ENCODE measurements at places on chromosomes 1 and 21.

DNA sequence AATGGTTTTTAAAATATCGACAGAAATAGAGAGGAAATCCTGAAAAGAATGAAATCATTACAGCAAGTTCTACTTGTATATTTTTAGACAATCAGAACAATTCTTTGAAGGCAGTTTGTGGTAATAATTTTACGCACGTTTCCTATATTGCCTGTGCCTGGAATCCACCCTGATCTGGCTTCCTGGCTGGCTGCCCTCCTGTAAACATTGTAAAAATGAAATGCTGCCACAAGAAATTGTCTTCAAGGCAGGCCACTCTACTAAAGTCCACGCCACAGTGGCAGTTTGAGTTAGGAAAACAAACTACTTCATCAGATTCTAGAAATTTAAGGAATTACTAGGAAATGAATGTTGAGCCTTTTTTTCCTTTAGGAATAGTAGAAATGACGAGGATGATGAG, 454.5 kb upstream of the NR5A2 start:
- no peak for DNase-seq

GRCh38 chr1:99771513-99771918, 5.1 kb upstream of the FRRS1 start:
- no peak for DNase-seq

DNA sequence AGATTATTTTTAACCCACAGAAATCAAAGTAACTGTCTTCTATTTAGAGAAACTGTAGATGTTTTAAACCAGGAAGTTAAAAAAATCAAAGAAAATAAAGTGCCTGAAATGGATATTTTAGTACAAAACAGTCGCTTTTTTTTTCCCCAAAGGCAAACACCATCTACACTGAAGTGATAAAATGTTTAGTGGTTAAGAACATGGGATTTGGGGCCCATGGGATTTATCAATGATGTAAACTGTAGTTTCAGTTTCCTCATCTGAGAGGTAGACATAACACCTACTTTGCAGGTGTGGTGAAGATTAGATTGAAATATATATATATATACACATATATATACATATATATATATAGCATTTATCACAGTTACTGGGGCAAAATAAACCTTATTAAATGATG, 22.1 kb downstream of the ASPM start:
- no peak for DNase-seq

DNA sequence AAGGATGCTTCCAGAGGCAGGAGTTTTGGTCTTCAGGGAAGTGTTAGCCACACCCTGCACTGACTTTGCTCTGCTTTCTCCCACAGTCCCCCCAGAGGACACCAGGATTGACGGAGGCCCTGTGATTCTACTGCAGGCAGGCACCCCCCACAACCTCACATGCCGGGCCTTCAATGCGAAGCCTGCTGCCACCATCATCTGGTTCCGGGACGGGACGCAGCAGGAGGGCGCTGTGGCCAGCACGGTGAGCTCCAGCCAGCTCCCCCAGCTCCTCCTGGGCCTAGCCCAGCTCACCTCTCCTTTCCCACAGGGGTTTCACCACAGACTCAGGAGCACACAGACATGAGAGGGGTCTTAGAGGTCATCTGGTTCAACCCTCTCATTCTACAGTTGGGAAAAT, 90.9 kb downstream of the KIRREL1 start:
- DNase-seq, result no peak

DNA sequence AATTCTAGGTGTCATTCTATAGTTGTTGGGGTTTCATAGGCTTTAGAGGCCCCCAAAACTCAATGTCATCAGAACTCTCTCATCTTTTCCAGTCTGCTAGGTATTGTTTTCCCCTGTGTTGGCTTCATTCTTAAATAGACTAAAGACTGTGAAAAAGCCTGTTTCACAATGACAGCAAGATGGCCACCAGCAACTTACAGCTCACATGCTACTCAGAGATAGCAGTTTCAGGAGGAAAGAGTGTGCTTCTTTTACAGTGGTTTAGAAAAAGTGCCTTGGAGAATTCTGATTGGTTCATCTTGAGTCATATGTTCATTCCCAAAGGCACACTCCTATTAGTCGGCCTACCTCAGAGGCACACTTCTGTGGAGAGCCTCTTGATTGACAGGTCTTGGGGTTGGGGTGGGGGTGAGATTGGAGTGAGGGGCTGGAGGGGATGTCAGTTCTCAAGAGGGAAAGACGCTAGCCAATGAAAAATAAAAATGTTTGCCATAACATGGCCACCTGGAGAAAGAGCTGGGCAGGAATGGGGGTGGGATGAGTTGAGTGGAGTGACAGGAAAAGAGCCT, 8.5 kb downstream of the IL23R start:
- DNase-seq, result peak; percentile 49

DNA sequence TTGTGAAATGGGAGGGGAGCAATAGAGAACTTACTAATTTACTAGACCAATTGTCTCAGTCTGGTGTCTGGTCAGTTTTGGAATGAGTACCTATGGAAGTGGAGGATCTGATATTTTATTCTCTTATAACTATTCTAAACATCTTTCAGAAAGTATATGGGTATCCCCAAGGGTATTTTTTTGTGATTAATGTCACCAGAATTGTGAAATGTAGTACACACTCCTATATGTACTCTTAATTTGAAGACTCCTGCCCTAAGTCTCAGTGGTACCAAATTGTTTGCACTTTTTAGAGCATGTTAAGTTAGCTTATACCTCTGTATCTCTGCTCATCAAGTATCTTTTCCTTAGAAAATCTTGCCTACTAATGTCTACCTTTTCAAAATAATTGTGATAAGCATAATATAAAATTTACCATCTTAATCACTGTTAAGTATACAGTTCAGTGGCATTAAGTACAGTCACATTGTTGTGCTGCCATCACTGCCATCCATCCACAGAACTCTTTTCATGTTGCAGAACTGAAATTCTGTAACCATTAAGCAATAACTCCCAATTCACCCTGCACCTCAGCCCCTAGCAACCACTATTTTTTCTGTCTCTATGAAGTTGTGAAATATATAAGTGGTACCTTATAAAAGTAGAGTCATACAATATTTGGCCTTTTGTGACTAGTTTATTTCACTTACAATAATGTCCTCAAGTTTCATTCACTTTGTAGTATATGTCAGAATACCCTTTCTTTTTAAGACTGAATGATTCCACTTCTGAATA, 40.5 kb downstream of the SLC30A7 start:
- no peak for DNase-seq

GRCh38 chr1:27416387-27417111, 24.1 kb downstream of the GPR3 start:
- peak; percentile 67 for DNase-seq

GRCh38 chr1:17215545-17215890, 10.6 kb downstream of the PADI1 start:
- no peak for DNase-seq

- no peak for DNase-seq
Measured at GRCh38 chr1:150484861-150485260, 2.4 kb upstream of the TARS2 start.

- no peak for DNase-seq
Measured at GRCh38 chr1:58804853-58805565, 21.2 kb upstream of the JUN start.

- DNase-seq, result no peak
Measured at GRCh38 chr1:36913484-36914060, 120.7 kb downstream of the GRIK3 start.

- peak; percentile 89 for DNase-seq
Measured at GRCh38 chr1:182616130-182617013, 12.2 kb upstream of the RGS16 start.

- DNase-seq, result no peak
Measured at GRCh38 chr1:232421143-232421796, 208.7 kb downstream of the SIPA1L2 start.

All from stimulated activated CD4-positive, alpha-beta T cell treated with anti-CD3 and anti-CD28 coated beads, Interleukin-15, amount 100 ng/mL, for 24 hours (primary cell).